Neural crest cell (in vitro differentiated cells): ENCODE measurements at places on chromosomes 4 and X. TPM values are rescaled to one million over a fixed set of nuclear protein-coding genes. Genes with fewer than 3 reads are reported as not detected.

DNA sequence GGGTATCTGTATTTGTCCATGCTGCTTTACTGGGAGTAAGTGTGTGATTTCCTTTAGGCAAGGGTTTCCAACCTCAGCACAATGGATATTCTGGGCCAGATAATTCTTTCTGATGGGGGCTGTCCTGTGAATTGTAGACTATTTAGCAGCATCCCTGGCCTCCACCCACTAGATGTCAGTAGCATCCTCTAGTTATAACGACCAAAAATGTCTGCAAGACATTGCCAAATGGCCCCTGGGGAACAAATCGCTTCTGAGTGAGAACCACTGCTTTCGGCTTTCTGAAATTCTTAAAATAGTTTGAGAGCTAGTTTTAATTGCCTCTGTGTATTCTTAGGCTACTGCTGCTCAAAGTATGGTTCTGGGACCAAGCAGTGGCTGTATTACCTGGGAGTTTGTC lies 81.2 kb upstream of the GPM6B start:
- H3K27me3 ChIP-seq: no peaks in the 10 kb centered on the region
- peaks cover 9% of the 10 kb centered on the region for H3K36me3 ChIP-seq
- H3K4me3 ChIP-seq: no peak overlapping the region

GRCh38 chr4:109327641-109328040 lies 25.2 kb upstream of the COL25A1 start:
- no peak overlapping the region for H3K27ac ChIP-seq
- H3K4me3 ChIP-seq: no peak overlapping the region
- DNase-seq: no peak
- H3K27me3 ChIP-seq: no peaks in the 10 kb centered on the region

The RPS6KA6 gene
- 7.8 and 8.8 TPM in 2 replicates for total RNA-seq

The PITX2 gene
- 0.58 and 0.77 TPM in 2 replicates for total RNA-seq

- no peaks in the 10 kb centered on the region for H3K27me3 ChIP-seq
- H3K4me1 ChIP-seq: no peaks in the 10 kb centered on the region
- no peak for DNase-seq
- H3K36me3 ChIP-seq: no peaks in the 10 kb centered on the region
- H3K4me3 ChIP-seq: no peak overlapping the region
Observed at GRCh38 chrX:137187540-137187939, 153.7 kb upstream of the GPR101 start.

GRCh38 chr4:75040703-75041102 lies 107.8 kb downstream of the PARM1 start:
- no peak overlapping the region for H3K4me3 ChIP-seq
- no peak for DNase-seq
- no peak overlapping the region for H3K27ac ChIP-seq
- no peaks in the 10 kb centered on the region for H3K27me3 ChIP-seq
- H3K4me1 ChIP-seq: peaks cover 9% of the 10 kb centered on the region

GRCh38 chr4:189002475-189002874 lies 863.2 kb downstream of the TRIML1 start:
- no peak overlapping the region for H3K4me3 ChIP-seq
- H3K36me3 ChIP-seq: no peaks in the 10 kb centered on the region
- H3K27me3 ChIP-seq: no peaks in the 10 kb centered on the region
- no peaks in the 10 kb centered on the region for H3K4me1 ChIP-seq
- DNase-seq: no peak
- no peak overlapping the region for H3K27ac ChIP-seq

- no peak overlapping the region for H3K4me3 ChIP-seq
- DNase-seq: no peak
- no peaks in the 10 kb centered on the region for H3K36me3 ChIP-seq
- H3K27me3 ChIP-seq: peaks cover 51% of the 10 kb centered on the region
- no peak overlapping the region for H3K27ac ChIP-seq
- H3K4me1 ChIP-seq: peaks cover 5% of the 10 kb centered on the region
Observed at GRCh38 chrX:153642655-153643430, 4.2 kb upstream of the DUSP9 start.

GRCh38 chrX:17567821-17568220 lies 169.5 kb upstream of the SCML1 start:
- no peak overlapping the region for H3K4me3 ChIP-seq
- no peak for DNase-seq
- no peak overlapping the region for H3K27ac ChIP-seq
- H3K4me1 ChIP-seq: peaks cover 10% of the 10 kb centered on the region

- no peak overlapping the region for H3K27ac ChIP-seq
- H3K4me3 ChIP-seq: peak overlapping the region; percentile 95
- peaks cover 45% of the 10 kb centered on the region for H3K4me1 ChIP-seq
- peaks cover 34% of the 10 kb centered on the region for H3K27me3 ChIP-seq
- no peak for DNase-seq
- no peaks in the 10 kb centered on the region for H3K36me3 ChIP-seq
Observed at GRCh38 chr4:53365121-53365485, 758 bp downstream of the SCFD2 start.

- no peak for DNase-seq
- peaks cover 2% of the 10 kb centered on the region for H3K36me3 ChIP-seq
- H3K4me1 ChIP-seq: no peaks in the 10 kb centered on the region
- peaks cover 40% of the 10 kb centered on the region for H3K27me3 ChIP-seq
- no peak overlapping the region for H3K27ac ChIP-seq
Observed at GRCh38 chr4:1403177-1403583, 3.1 kb downstream of the NKX1-1 start.

The SLC10A4 gene
- total RNA-seq: 2.0 and 2.2 TPM in 2 replicates

- peaks cover 31% of the 10 kb centered on the region for H3K4me1 ChIP-seq
- peaks cover under 1% of the 10 kb centered on the region for H3K36me3 ChIP-seq
- H3K27ac ChIP-seq: no peak overlapping the region
- peaks cover 21% of the 10 kb centered on the region for H3K27me3 ChIP-seq
- peak; percentile 57 for DNase-seq
Observed at GRCh38 chr4:37453281-37453998, 208.9 kb downstream of the NWD2 start.

The STBD1 gene
- 0.47 and 0.57 TPM in 2 replicates for total RNA-seq

The PDE5A gene
- total RNA-seq: 13.9 and 15.4 TPM in 2 replicates

- no peak for DNase-seq
- H3K27me3 ChIP-seq: no peaks in the 10 kb centered on the region
- H3K4me1 ChIP-seq: no peaks in the 10 kb centered on the region
Observed at GRCh38 chrX:113892401-113892800, 691.5 kb upstream of the HTR2C start.

DNA sequence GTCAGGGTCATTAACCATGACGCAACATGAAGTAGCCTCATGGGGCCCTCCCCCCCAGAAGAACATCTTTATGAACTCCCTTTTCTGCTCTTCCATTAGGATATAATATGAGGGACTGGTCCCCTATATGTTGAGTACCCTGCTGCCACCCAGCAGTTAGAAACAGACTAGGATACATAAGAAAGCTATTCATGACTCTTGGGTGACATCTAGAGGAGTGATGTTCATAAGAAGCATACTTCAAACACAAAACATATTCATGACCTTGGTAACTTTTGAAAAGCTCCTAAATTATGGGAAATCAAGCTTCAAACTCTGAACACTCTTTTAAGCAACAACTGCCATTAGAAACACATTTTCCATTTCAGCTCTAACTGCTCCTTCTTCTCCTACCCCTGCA lies 155.2 kb upstream of the SPIN4 start:
- H3K36me3 ChIP-seq: peaks cover 4% of the 10 kb centered on the region
- no peak for DNase-seq
- H3K27me3 ChIP-seq: no peaks in the 10 kb centered on the region
- H3K4me3 ChIP-seq: no peak overlapping the region
- no peak overlapping the region for H3K27ac ChIP-seq

DNA sequence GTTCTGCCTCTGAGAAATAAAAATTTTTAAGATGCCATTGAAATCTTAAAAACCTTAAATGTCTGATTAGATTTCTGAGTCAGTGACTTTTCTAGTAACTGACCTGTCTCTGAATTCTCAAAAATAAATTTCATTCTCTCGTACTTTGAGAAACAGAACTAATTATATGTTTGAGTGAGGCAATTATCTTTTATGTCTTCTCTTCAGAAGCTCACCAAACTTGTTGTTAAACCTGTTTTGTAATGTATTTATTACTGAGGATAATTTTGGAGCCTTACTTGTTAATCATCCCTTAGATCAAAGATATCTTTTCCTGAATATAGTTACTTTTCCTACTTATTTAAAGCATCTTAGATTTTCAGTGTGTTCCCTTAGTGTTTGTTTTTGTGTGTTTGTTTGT lies 64.5 kb upstream of the MMAA start:
- peaks cover 39% of the 10 kb centered on the region for H3K36me3 ChIP-seq
- no peaks in the 10 kb centered on the region for H3K4me1 ChIP-seq
- H3K27ac ChIP-seq: no peak overlapping the region
- H3K4me3 ChIP-seq: no peak overlapping the region

- no peak overlapping the region for H3K4me3 ChIP-seq
- peaks cover 22% of the 10 kb centered on the region for H3K4me1 ChIP-seq
- H3K36me3 ChIP-seq: peaks cover 17% of the 10 kb centered on the region
- DNase-seq: no peak
- peak overlapping the region; percentile 63 for H3K27ac ChIP-seq
Observed at GRCh38 chrX:44947995-44948394, 75.0 kb downstream of the KDM6A start.
